ENCODE measurements at places on chromosomes 5 and 9.

DNA sequence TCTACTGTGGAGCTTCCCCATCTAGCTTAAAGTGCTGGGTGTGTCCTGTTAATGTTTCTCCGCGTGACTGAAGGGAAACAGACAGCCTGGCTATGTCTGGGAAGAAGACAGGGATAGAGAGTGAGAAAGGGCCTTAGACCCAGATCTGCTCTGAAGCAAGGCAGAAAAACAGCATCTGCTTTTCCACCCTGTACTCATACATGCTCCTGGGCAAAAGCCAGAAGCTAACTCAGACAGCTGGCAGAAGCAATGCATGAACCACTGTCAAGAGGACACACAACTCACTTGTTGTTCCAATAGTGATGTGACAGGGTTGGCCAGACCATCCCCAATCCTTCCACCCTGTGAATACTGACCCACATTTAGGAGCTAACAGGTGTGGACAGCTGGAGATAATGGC lies 63.3 kb downstream of the DPYSL3 start:
- no peak for DNase-seq

- peak; percentile 23 for DNase-seq
Measured at GRCh38 chr9:98848450-98849149, 41.1 kb downstream of the GALNT12 start.

DNA sequence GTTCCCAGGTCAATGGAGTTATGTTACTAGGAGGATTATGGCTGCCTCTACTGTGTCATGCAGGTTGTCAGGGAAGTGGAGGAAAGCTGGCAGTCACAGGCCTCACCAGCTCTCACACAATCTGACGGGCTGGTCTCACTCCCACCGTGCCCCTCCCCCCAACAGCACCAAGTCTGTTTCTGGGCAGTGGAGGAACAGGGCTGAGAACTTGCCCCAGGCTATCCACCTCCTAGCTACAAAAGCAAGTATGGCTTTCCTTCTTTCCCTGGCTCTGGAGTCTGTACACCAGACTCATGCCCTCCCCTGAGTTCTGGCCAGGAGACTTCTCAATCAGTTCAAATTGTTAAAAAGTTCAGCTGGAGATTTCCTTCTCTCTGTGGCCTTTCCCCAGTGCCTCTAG lies 25.7 kb upstream of the RIOK2 start:
- no peak for DNase-seq

DNA sequence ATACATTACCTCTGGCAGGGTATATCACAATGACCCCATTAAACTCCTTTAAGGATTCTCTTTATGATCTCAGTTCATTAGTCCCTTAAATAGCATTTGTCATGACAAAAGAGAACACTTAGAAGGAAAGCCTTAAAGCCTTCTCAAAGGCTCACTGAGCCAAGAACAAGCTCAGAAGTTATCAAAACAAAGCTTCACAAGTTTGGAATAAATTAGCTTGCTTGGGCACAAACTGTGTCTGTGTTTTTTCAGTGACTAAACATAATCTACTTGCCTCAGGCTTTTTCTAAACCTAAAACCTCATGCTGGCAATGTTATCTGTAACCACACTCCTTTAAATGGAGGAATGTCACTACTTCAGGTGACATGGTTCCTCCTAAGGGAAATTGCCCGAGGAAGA lies 1114.9 kb upstream of the C9orf72 start:
- DNase-seq: no peak

GRCh38 chr5:5649641-5650040 lies 227.2 kb downstream of the ICE1 start:
- no peak for DNase-seq

GRCh38 chr9:120717176-120717575 lies 2.9 kb upstream of the MEGF9 start:
- no peak for DNase-seq

DNA sequence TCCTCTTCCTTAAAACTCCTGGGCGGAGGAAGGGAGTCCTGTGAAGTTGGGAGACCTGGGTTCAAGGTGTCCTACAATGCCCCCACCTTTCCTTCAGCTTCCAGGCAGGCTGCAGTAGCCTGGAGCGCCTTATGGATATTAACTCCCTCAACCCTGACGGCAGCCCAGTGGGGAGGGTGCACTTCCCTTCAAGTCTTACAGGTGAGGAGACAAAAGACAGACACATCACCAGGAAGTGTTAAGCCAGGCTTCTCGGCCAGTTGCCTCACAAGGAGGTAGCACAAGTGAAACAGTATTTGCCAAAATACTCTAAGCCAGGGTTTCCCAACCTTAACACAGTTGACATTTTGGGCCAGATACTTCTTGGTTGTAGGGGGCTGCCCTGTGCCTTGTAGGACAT lies 4.2 kb downstream of the TRIM7 start:
- DNase-seq: no peak

DNA sequence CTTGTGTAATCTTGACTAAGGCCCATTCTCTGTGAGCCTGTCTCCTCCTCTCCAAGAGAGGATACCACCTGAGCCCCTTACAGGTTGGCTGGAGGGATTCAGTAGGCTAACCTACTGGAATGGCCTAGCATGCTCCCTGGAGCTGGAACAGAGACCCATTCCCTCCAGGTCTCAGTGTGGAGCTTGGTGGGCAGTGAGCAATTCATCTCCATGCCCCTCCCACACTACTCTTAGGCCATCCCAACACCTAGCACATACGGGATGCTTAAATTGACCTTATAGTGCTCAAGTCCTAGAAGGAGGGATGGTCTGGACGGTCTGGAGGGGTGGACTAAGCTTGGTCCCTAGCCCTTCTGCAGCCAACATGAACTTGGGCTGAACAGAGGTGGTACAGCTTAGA lies 75.6 kb downstream of the CRB2 start:
- DNase-seq: no peak

GRCh38 chr9:7103771-7104170 lies 346.0 kb downstream of the KDM4C start:
- no peak for DNase-seq

DNA sequence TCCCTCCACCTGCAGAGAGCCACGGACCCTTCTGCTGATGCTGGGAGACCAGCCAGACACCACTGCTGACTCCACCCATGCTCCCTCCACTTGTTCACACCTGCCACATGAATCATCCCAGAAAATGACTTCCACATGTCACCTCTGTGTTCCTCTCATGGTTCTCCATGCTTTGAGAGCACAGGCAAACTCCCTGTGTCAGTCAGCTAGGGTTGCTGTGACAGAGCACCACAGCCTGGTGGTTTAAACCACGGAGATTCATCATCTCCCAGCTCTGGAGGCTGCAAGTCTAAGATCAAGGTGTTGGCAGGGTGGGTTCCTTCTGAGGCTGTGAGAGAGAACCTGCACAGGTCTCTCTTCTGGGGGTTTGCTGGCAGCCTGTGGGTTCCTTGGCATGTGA lies 381.4 kb downstream of the GADD45G start:
- no peak for DNase-seq

- DNase-seq: no peak
Measured at GRCh38 chr5:171766875-171767274, 18.7 kb upstream of the SMIM23 start.

DNA sequence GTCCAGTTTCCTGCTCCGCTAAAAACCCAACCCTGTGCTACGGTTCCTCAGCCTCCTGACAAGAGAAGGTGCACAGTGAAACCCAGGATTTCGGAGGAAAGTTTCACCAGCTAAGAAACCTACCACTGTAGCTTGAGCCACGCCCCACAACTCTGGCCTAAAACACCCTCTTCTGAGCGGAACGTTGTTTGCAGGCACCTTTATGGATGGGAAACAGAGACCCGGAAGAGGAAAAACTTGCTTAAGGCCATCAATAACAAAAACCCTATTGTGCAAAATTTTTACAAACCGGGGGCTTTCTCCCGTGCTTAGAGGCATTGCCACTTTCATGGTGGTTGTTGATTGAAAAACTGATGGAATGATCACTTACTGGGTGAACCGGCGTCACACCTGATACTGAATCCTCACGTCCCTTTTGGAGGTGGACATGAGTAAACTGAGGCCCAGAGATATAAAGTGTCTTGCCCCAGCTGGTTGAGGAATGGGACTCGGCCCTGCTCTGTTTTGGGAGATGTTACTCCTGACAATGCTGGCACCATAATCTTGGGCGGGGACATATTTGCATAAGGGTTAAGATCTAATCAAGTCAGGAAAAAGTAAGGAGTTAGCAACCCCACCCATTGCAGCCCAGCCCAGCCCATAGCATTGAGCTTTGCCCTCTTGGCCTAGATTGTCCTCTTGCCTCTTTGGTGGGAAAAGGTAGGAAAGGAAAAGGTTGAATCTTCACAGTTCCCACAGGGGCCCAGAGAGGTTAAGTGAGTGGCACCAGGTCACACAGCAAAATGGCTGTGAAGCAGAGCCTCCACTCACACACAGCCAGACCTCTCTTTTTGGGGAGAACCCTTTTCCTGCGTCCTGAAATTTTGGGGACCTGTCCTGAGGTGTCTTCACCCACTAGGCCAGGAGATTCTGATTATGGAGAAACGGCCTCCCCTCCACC lies 23.2 kb upstream of the PTGS1 start:
- no peak for DNase-seq

DNA sequence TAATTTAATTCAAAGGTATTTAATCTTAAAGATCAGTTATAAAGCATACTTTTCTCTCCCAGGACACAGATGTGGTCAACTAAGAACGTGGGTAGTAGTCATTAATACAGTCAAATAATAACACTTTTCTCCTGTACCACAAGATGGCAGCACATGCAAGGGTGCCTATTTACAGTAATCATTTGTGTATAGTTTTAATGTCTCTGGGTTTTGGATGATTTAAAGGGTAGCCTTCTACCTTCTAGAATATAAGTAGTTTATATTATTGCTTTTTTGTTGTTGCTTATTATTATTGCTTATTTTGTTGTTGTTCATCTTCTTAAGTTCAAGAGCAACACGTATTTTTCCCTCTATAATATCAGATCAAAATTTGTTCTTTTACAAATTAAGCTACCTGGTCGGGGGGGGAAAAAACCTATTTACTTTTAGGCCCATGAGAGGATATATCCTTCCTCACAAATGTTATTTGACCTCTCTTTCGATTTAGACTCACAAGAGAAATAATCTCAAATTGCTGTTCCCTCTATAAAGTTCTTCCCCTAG lies 59.6 kb upstream of the SLC27A6 start:
- DNase-seq: peak; percentile 4

- no peak for DNase-seq
Measured at GRCh38 chr5:2482778-2483177, 268.7 kb downstream of the IRX2 start.

DNA sequence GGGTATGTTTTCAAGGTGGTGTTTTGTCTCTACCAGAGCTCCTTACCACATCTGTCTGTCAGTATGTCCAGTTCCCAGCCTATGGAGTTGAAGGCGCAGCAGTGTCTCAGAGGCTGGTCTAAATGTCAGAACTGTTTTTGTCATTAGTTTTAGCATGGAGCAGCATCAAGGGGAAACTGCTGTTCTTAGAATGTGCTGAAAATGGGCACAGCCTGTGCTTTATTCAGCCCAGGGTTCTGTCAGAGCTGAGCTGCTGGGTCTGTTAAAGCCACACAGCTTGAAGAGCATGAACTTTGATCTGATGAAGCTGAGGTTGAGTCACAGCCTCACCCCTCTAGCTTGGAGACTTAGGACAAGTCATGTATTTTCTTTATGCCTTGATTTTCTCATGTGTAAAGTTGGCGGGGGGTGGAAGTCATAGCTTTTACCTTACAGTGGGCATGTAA lies 71.9 kb downstream of the RALGPS1 start:
- DNase-seq: no peak

GRCh38 chr5:119321569-119322311 lies 34.1 kb upstream of the TNFAIP8 start:
- no peak for DNase-seq

DNA sequence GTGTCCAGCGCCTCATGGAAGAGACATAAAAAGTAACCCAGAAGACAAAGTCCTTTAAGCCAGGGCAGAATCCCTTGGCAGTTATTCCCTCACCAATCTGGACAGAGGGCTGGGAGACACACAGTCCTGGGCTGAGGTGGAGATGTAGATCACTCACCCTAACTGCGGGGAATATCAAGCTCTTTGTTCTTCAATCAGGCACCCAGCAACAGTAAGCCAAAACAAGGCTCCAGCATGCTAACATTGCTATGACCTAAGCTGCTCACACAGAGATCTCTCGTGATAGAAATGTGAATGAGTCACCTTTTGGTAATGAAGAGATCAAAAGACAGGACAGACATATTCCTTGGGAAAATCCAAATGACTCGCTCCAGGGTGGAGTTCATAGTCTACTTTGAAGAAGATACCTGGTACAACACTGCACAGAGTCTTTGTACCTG lies 101.3 kb downstream of the FBN2 start:
- DNase-seq: peak; percentile 56

GRCh38 chr9:86858009-86858408 lies 89.3 kb downstream of the GAS1 start:
- DNase-seq: no peak

DNA sequence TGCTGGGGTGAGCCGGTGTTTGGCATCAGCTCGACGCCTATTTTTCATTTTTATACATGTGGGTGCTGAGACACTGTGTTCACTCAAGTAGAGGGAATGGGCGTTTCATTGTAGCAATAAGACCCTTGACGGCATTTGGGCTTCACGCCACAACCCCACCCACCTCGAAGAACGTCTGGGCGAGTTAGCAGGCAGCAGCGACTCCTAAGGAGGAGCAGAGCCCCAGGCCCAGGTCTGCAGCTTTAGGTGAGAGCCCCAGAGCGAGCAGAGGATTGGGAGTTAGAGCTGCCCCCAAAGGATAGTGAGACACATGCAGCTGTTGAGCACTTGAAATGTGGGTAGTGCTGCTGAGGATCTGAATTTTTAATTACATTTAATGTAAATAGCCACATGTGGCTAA lies 1.6 kb upstream of the ZFP62 start:
- no peak for DNase-seq

DNA sequence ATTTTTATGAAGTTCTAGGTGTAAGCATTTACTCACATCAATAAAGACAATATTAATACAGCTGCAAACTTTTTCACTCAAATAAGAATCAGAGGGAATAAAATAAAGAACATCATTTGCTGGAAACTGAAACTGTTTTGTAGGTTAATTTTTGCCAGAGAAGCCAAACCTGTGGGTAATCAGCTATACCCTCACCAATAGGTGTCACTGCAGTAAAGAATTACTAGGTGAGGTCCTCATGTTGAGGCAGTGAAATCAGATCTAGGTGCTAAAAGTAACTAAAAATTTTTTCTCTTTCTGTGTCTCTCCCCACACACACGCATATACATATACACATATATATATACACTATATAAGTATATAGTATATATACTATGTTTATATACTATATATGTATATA lies 1016.3 kb upstream of the SEMA6A start:
- no peak for DNase-seq

DNA sequence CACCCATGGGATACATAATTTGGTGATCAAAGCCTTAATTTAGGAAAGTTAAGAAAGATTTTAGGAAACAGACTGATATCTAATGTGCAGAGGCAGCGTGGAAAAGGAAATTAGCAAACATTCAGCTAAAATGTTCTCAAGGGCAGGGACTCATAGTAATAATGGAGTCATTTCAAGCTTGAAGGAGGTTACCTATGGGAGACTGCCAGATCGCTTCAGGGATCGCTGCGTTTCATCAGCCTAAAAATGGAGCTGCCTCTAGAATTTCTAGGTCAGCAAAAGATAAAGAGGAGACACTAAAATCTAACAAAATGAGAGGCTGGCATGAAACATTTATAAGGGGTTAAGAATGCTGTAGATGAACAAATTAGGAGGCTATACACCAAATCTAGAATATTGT lies 115.5 kb downstream of the APBA1 start:
- DNase-seq: no peak

GRCh38 chr5:154206311-154206710 lies 15.8 kb downstream of the GALNT10 start:
- DNase-seq: no peak

- no peak for DNase-seq
Measured at GRCh38 chr5:159458217-159458711, 128.0 kb upstream of the IL12B start.
